Stimulated activated CD4-positive, alpha-beta T cell treated with anti-CD3 and anti-CD28 coated beads, Interleukin-1b, Interleukin-23, amount 100 ng/mL, for 48 hours (primary cell): ENCODE measurements at places on chromosomes 13 and 19.
A peak's percentile ranks its signal among the peaks of the same experiment; 100 is the strongest.

DNA sequence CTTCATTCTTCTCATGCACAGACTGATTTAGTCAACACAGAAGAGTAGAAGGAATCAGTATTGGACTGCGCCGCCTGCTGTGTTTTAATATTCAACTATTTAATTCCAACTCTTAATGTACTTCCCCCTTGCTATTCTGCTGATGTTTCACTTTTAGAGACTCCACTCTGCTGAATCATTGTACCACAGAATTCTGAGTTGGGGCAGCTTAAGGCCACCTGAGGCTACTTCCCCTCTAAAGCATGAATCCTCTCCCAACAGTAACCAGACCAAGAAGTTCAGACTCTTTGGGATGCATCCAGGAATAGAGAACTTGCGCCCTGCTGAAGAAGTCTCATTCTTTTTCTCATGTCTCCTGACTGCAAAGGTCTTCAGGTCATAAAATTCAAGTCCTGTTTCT, 708.8 kb downstream of the UQCRFS1 start:
- DNase-seq = no peak

- DNase-seq = no peak
Measured at GRCh38 chr19:17041976-17042375, 15.4 kb upstream of the CPAMD8 start.

- DNase-seq = no peak
Measured at GRCh38 chr13:35694549-35695447, 218.3 kb upstream of the MAB21L1 start.

DNA sequence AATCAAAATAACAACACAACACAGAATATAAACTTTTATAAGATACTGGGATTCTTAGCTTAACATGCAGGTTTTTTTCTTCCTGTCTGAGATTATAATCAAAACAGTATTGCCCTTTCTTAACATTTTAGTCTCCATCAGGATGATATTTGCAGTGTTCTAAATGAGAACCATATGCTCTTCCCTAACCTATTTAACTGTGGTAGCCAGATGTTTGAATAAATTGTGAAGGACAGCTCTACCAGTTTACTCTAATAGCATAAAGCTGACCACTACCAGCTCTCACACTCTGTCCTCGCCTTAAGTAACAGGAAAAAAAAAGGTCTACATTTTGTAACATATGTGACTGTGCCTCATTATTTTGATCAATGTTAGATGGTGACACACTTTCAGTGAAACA, 618.7 kb upstream of the SGCG start:
- DNase-seq = no peak

GRCh38 chr19:47006496-47006895, 13.1 kb upstream of the NPAS1 start:
- DNase-seq = no peak

GRCh38 chr13:83295686-83296085, 586.6 kb downstream of the SLITRK1 start:
- DNase-seq = no peak

- DNase-seq = no peak
Measured at GRCh38 chr19:6226012-6226411, 53.8 kb downstream of the MLLT1 start.

- no peak for DNase-seq
Measured at GRCh38 chr13:111216166-111216960, 101.3 kb downstream of the ARHGEF7 start.

DNA sequence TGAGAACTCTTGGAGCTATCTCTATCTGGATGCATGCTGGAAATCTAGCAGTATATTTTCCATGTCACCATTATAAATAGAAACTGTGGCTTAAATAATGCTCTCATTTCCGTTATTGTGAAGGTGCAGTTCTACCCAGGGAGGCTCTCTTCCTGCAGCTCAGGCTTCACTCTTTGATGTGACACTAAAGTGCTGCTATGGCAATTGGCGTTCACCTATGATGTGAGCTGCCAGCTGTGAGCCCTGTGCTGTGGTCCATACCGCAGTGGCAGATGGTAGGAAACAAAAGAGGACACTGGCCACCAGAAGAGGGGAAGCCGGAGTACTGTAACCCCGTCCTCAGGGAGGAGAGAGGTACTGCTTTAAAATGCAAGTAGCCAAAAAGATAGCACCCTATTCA, 40.6 kb upstream of the ZNF681 start:
- DNase-seq = peak; percentile 12

- no peak for DNase-seq
Measured at GRCh38 chr19:45752639-45753038, 16.4 kb downstream of the SIX5 start.

- DNase-seq = no peak
Measured at GRCh38 chr13:111467111-111467890, 146.9 kb downstream of the TEX29 start.

- DNase-seq = no peak
Measured at GRCh38 chr13:97200081-97200942, 21.8 kb upstream of the MBNL2 start.

DNA sequence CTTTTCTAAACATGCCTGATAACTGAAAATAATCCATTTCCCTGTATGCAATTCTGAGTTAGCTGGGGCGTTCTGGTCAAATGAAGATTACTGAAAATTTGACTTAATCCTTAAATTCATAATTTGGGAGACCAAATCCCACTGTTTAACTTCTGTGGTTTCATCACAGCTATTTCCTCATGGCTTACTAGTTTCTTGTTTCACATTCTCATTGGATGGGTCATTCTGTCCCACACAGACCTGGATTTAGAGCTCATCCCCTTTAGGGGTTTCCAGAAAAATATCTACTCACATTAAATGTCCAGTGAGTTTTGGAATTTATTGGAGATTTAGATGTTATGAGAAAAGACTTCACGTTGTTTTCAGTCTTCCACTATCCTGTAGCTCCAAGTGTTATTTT, 709.3 kb upstream of the KLHL1 start:
- no peak for DNase-seq

DNA sequence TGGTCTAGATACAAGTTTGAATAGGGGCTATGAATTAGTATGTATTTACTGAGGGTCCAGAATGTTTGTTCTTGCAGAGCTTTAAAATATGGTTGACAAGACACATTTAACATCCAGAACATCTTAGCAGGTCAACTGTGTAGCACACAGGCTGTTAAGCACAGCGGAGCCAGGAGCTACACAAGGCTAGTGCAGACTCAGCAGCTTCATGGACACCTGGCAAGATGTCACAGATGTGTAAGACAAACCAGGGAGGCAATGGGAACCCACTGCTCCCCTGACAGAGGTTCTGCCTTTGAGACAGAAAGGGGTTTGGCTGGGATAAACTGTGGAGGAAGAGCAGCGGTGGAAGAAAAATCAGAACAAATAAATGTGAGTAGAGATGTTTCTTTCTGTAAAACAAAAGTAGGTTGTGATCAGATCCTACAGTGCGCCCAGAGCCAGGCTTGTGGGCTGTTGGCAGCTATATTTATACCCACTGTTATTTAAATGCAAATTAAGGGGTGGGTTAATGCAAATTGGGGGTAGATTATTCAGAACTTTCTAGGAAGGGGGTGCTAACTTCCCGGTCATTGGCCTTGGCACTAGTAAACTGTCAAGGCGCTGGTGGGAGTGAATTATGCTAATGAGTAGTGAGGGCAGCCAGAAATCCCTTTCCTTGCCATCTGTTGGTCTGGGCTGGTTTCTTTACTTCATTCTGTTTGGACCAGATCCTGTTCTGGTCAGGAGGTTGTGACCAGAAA, 33.0 kb downstream of the MIPEP start:
- no peak for DNase-seq

DNA sequence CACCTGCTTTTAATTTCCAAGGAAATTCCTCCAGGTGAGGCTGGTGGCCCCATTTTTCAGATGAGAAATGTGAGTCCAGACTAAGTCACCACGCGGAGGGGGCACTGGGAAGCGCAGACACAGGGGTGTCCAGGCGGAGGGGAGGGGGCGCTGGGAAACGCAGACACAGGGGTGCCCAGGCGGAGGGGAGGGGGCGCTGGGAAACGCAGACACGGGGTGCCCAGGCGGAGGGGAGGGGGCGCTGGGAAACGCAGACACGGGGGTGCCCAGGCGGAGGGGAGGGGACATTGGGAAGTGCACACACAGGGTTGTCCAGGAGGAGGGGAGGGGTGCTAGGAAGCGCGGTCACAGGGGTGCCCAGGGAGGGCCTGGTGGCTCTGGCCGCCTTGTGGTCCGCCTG, 3.5 kb downstream of the GRK1 start:
- no peak for DNase-seq

DNA sequence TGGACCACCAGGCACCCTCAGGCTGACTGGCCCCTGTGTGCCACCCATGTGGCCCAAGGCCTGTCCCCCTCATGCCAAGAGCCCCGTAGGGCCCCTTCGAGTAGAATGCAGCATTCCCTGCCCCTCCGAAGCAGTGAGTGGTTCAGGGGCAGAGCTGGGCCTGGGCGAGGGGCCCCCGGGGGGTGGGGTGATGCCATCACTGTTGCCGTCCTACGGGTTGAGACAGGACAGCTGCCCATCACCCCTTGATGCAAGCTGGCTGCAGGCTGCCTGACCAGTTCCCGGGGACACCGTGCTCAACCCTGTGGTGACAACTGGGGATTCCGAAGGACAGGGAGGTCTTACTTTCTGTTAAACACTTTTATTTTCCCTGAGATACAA, 4.7 kb downstream of the SBNO2 start:
- DNase-seq = no peak

GRCh38 chr19:48752496-48753365, at the start of gene FUT1:
FUT1 (minus strand) TSS chr19:48752641; CDS start chr19:48751281, 1,360 bp downstream.
- DNase-seq = peak; percentile 31
